ENCODE measurements at places on chromosomes 2 and 18.

- no peak for DNase-seq
Measured at GRCh38 chr2:191569025-191569424, 108.9 kb upstream of the NABP1 start.

GRCh38 chr2:38026846-38027245, 49.1 kb downstream of the CYP1B1 start:
- DNase-seq = no peak

DNA sequence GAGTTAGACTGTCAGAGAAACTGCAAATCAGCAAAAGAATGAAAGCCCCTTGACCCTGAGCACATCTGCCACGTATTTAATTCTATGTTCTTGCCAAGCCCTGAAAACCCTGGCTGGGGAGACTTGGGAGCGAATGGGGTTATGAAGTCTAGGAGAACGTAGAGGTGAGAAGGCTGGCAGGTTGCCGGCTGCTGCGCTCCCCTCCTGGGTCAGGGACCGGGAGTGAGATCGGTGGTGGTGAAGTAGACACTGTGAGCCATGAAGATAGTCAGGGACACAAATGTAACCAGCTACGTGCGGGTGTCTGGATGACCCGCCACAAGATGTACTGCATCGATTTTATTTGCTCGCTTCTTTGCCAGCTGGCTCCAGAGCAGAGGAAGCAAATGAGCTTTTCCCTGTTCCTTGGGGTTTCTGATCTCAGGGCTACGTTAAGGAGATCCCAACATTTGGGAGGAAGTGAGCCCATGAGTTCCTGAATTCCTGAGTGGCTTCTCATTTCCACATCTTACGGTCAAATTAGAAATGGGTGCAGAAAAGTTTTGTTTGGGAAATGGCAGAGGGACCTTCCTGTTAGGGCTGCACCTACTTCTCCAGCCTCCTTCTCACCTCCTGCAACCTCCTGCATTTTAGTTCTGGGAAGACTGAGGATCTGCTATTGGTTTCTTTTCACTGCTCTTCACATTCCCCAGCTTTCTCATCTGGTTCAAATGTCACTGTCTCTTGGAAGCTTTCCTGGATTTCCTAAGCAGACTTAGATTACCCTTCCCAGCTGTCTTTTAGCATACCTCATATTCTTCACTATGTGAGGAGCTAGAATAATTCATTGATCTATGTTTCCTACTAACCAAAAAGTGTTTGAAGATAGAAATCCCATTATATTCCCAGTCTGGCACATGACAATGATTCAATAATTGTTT, 360.6 kb downstream of the ZNF521 start:
- DNase-seq = no peak

GRCh38 chr2:237744613-237745249, 53.8 kb upstream of the RBM44 start:
- peak; percentile 34 for DNase-seq

DNA sequence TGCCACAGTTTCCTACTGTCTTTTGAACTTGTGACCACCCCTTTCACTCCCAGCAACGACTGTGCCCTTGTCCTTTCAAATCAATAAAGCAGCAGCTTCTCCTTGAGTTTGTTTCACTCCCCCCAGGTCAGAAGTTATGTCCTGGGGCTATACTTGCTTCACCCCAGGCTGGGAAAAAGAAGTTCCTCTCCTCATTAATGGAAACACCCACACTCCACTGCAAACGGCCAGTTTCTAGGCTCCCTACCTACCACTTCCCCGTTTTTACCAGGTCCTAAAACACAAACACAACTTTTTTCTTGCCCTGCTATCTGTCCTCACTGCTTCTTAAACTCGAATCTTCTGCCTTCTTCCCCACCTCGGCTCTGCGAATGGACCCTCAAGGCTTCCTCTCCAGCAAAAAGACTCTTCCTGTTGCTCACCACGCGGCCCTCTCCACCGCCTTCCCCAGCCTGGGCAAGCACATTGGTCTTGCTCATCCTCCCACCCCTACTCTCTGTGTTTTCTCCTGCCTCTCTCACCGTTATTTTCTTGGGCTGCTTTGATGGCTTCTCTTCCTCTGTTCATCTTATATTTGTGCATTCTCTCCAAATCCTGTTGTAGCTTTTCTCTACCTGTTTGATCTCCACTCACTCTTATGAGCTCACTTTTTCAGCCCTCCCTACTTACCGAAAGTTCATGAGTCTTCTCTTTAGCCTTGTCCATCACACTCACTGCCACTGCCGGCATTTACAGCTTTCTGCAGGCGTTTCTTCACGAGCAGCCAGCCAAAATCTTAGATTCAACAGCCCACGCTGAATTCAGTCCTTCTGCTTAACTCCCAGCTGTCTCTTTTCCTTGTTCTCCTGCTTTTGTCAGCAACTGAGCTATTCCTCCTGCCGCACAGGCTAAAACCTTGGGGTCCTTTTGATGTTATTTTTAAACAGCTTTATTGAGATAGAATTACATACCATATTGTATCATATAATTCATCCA, 7.0 kb upstream of the SP5 start:
- DNase-seq = no peak

- DNase-seq = no peak
Measured at GRCh38 chr2:233264667-233265066, 13.2 kb downstream of the ATG16L1 start.

GRCh38 chr2:54572262-54572635, 116.1 kb downstream of the SPTBN1 start:
- DNase-seq = peak; percentile 50

DNA sequence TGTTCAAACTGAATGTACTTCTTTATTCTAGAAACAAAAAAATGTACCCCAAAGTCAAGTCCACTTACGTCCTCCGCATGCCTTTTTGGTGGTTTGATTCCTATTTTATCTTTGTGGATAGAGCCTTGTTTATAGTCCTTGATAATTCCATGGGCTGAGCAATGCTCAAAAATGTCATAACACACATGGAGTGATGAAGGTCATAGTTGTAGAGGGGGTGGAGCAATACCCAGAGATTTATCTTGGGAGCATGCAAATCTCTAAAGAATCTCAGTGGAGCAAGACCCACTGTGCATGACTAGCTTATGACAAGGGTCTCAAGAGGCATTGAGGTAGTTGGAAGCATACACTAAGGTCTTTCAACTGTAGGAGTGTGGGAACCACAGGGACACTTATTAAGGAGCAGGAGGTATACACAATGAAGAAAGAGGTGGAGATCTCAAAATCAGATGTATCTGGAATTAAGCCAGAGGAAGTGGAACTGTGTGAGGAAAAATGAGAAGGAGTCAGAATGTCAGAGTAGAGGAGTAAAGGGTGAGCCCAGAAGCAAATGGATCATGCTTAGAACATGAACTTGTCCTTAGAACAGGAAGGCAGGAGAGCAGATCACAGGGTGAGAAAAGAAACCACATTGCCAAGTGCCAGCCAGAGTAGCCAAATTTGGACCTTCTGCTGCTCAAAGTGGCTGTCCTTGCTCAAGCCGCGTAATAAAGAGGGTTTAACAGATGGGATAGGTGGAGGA, 68.1 kb upstream of the STK39 start:
- no peak for DNase-seq

GRCh38 chr2:99403524-99403923, 66.3 kb downstream of the EIF5B start:
- DNase-seq = no peak

DNA sequence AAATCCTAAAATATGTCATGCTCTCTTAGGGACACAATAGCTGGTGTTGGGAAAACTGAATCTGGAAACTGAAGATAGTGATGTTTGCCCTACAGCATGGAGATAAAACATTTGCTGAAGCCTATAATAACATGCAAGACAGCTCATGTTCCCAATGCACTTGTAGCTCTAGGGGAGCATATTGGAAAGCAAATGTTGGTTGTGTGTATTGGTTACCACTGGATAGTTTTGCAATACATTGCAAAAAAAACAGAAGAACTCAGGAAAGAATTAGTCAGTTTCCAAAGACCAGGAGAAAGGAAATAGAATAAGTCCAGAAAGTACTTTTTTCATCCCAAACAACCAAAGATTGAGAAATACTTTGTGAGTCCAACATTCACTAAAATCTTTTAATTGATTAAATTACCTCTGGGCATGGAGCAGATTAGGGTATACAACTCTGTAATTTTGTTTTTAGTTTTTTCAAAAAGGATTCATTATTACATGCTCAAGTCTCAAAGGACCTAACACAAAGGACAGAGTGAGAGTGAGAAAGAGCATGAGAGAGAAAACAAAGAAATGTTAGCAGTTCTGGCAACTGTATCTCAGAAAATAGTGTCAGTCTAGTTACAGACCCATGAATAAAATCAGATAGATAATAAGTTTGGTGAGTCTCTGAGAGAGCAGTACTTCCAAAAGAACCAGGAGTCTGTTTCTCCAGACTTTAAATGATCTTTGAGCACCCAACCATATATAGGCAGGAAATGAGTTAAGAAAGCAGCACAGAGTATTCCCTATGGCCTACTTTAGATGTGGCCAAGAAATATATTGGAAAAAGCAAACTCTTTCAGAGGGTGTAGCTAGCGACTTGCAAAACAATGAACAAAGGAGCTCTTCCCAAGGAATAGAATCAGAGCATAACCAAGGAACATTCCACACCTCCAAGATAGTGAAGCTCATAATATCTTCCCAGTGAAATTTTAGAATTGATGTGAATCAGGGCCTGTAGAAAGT, 36.6 kb upstream of the COL3A1 start:
- no peak for DNase-seq

DNA sequence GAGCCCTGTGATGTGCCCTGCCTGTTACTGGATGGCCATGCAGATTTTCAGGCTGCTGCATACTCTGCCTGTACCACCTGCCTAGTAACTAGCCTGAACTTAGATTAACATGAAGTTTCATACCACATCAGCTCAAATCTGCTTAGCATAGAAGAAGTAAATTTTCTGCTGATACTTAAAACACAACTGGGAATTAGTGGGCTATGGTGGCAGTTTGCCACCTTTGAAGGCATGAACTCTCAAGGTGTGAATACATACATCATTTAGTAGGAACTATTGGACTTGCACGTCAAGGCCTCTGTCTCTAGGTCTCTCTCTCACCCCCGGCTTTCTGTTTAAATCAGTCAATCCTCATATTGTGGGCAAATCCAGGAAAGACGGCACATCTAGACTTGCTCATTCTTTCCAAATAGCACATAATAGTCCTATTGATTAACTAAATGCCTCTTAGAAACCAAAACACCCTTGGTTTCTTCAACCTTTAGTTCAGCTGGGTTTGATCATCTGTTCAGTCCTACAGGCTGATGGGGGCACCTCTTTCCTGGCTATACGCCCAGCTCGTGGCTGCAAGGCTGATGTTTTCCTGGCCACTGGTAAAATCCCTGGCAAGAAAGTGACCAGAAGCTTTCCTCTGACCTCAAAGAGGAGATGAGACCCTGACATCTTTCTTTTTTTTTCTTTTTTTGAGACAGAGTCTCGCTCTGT, 58.4 kb downstream of the ALPK2 start:
- no peak for DNase-seq

DNA sequence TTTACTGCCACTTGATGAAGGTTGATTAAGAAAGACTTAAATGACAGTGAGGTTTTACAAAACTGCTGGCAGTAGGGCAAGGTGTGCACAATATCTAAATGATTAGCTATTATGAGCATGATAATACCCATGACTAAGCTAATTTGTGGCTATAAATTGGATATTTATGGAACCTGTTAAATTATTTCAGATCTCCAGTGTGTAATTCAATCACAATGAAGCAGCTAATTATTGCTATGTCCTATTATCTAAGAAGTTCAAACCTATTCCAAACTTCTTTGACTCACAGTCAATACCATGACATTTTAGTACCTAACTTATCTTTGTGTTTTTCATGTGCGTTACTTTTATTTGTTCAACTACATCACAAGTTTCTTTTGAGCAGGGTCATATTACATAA, 253.8 kb upstream of the MMADHC start:
- DNase-seq = no peak

DNA sequence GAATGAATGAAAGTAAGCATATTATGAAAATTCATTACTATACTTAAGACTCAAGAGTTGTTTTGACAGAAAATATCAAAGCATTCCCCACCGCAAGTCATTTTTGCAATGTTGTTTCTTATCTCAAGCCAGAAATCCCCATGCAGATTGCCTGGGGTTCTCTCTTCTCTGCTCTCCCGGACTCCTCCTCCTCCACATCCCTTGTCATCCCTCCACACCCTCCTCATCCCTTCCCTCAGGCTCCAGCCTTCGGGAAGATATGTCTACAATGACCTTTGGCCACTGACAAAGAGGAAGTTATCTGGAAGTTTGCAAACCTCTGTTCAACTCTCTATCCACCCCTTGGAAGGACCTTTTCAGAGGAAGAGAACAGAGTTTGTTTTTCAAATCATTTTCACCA, 11.9 kb downstream of the TFCP2L1 start:
- DNase-seq = no peak

DNA sequence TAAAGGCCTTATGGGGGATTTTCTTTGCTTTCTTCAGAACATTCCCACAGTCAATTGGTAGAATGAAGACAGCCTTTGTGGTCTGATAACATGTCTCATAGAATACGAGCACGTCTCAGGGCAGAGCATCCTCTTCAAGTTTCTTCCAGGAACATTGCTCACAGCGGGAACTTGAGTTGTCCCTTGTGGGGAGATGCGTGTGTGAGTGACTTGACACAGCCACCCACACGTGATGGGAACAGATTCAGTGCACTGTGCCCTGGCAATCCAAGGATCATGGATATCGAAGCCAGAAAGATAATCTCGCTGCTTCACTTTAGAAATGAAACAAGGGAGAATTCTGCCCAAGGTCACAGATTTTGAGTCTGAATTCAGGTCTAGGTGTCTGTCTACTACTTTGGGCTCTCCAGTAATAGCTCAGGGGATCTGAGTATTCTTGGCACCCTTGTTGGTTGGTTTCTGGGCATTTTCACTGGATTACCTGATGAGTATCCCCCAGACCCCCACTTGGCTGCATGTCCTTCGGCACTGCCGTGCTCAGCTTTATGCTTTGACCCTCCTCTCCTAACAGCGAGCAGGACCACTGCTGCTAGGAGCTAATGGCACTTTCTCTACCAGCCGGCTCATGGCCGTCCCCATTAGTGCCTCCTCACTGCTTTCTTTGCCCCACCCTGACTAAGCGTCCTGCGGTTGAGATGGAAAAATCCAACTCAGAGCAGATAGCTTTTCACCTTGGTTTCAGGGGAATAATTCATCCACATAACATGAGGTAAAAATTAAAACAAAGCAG, 75.9 kb upstream of the FOSL2 start:
- no peak for DNase-seq

- no peak for DNase-seq
Measured at GRCh38 chr2:241701149-241701398, 765 bp upstream of the ING5 start.

DNA sequence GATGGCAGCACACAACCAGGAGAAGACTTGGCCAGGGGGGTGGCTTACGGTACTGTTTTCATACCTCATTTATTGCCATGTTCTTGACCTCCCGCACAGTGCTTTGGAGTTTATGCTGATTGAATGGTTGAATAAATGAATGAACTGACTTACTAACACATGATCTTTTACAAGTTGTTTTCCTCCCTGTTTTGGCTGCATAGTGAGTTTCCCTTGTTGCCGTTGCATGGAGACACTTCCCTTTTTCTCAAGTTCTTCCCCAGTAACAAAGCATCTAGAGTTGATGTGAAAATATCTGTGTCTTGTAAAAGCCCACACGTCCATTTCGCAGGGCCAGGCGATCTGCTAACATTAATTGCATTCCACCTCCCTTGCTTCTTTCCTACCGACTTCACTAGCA, 35.7 kb upstream of the RAB1A start:
- DNase-seq = no peak
